ENCODE measurements at places on chromosomes 5 and 9.

DNA sequence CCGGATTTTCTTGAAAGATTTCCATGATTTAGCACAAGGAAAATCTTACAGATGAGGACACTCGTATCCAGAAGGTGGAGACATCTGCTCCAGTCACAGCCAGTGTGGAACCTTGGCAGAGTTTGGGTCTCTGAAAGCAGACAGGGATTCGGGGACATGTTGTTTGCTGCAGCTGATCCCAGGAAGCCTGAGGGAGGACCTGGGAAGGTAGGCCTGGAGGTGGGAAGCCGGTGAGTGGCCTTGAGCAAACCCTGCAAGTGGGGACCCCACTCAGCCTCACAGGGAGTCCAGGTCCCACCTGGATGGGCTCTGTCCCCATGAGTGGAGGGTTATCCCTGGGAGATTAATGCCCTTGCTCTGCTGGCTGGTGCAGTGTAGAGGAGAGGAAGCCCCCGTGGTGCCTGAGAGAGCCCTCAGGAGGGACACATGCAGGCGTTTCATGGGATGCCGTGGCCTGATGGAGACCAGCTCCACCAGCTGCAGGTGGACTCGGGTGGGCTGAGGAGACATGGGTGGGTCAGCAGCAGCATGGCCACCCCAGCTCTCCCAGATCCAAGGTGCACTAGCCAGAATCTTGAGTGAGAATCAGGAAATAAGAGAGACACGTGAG lies 7.8 kb downstream of the MRPS2 start:
- no peak for DNase-seq

DNA sequence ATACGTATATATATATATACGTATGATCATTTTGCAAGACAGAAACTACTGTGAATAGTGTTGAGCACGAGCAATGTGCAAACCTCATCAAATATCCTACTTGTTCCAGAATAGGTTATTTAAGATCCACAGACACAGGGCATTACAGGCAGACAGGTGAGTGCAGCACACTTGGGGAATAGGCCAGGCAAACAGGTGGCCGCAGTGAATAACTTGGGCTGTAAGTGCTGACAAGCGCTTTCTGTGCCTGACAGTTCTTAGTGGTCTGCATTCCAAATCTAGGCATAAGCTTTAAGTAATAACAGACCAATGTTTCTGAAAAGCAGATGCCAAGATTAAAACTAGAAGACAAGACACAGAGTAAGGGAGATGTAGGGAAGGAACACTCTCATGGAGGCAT lies 77.9 kb downstream of the LHFPL2 start:
- no peak for DNase-seq

DNA sequence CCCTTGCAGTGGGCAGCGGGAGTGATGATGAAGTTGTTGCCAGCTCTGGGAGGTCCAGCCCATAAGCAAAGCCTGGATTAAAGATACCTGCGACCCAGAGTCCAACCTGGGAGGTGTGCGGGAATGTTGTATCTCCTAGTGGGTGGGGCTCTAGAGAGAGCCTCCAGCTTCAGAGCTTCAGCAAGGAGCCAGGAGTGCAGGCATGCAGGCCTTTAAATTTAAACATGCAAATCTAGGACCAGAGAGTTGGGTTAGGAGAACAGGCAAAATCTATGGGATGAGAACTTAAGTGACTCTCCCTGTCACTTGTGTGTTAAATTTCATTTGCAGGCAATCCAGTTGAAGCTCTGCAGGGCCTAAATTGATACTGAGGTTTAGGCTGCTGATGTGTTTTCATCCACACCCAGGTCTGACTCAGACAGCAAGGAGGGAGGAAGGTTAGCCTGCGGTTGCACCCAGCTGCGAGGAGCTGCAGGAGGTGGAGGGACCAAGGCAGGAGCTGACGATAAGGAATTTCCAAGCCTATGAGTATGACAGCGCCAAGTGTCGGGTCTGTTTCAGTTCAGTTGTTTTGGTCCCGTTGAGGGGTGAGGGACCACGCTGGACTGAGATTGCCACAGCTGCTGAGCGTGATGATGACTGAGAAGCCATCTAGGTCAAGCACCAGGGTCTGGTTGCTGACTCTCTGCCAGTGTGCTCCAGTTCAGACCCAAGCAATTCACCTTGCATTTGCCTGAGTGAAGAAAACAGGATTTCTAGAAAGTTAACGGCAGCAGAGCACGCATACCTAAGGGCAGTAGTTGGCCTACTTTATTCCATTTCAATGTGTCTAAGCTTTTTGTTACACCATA lies 243.0 kb downstream of the ICE1 start:
- no peak for DNase-seq

DNA sequence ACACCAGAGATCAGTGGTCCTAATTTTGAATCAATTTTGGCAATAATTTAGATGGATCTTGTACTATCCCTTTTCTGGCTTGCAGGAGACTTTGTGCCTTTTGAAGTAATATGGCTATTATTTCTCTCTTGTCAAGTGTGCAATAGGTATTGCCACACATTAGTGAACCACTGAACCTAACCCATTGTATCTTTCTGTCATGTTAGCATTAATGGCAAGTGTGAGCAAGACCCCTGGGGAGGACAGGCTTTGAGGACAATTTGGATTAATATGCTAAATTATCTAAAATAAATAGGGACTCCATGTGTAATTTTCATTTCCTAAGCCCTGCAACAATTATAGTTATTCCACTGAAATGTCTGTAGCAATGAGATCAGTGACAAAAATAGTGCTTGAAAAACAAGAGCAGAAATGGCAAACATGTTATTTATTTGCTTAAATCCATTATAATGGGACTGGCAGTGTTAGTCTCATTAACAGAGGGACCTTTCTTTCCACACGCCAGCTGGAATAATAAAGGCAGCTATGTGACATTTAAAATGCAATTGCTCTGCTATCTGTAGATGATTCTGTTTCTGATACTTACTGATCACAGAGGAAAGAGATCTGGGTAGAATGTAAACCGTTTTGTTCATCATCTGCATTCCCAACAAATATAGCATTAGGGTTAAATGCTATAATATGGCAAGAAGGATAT lies 753.3 kb upstream of the ZNF608 start:
- DNase-seq: no peak

GRCh38 chr5:86360801-86361200 lies 256.9 kb upstream of the COX7C start:
- DNase-seq: no peak

DNA sequence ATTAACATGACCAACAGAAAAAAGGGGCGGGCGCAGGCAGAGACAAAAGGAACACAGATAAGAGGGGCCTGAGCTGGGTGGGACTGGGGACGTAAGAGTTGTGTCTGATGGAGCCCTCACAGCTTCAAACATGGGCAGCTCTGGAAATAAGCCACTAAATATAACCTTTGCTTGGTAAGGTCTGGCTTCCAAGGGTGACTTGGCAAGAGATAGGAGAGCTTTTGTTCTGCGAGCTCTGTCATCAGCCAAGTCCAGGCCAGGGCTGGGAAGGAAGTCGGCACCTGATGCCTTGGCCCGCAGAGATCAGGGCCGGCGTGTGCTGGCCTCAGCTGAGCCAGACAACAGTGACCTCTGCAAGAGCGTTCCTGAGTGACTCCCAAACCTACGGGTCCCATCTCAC lies 11.8 kb downstream of the TRUB2 start:
- DNase-seq: peak; percentile 46

- DNase-seq: no peak
Observed at GRCh38 chr5:171131497-171131896, 177.6 kb upstream of the TLX3 start.

DNA sequence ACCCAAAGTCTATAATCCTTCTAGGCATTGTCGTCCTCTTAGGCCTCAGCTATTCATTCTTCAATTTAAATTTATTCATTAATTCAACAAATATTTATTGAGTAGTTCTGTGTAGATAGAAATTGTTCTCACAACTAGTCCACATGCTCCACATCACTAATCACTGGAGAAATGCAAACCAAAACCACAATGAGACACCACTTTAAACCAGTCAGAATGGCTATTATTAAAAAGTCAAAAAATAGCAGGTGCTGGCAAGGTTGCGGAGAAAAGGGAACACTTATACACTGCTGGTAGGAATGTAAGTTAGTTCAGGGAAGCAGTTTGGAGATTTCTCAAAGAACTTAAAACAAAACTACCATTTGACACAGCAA lies 51.1 kb upstream of the TNFSF15 start:
- no peak for DNase-seq

DNA sequence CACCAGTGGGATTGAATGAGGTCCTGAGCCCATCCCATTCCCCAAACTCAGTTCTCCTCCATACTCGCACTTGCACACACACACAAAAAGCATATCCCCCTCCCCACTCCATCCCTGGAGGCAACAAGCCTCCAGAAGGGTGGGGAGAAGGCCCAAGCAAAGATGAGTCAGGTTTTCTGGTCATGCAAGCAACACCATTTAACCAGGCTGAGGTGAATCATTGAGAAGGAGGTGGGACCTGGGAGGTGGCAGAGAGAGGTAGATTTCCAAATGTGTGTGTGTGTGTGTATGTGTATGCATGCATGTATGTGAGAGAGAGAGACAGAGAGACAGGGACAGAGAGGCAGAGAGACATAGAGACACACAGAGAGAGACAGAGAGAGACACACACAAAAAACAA lies 185.2 kb upstream of the TRIM32 start:
- no peak for DNase-seq

- DNase-seq: no peak
Observed at GRCh38 chr9:89722712-89723111, 117.9 kb downstream of the GADD45G start.

GRCh38 chr9:71908825-71909224 lies 2.2 kb downstream of the ABHD17B start:
- no peak for DNase-seq

DNA sequence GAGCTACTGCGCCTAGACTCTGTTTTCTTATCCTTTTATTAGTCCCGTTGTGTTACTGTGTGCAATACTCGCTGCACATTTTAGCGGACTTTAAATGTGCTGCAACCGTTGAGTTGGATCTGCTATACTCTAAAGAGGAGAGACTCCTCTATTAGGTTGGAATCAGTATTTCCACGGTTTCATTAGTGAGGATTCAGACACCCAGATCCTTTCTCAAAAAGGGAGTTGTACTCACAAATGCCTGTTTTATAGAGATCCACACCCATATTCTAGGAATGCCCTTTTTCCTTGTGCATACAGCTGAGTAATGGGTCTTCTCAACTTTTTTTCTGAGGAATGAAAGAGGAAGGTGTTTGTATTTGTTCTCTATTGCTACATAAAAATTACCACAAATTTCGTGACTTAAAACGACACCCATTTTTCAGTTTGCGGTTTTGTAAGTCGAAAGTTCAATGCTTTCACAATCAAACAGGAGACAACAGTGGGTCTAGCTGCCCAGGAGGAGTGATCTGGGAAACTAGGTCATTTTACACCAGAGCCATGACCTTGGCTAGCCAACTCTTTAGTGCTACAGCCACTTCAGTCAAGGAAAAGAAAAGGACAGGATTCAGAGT lies 52.8 kb upstream of the SLC44A1 start:
- no peak for DNase-seq

All from left ventricle myocardium inferior (tissue), 1 donor.